ENCODE measurements at places on chromosomes 12 and 14.

- no peak for DNase-seq
Observed at GRCh38 chr12:100901266-100901665, 106.7 kb downstream of the ANO4 start.

- no peak for DNase-seq
Observed at GRCh38 chr12:124420041-124420995, 125.4 kb downstream of the RFLNA start.

DNA sequence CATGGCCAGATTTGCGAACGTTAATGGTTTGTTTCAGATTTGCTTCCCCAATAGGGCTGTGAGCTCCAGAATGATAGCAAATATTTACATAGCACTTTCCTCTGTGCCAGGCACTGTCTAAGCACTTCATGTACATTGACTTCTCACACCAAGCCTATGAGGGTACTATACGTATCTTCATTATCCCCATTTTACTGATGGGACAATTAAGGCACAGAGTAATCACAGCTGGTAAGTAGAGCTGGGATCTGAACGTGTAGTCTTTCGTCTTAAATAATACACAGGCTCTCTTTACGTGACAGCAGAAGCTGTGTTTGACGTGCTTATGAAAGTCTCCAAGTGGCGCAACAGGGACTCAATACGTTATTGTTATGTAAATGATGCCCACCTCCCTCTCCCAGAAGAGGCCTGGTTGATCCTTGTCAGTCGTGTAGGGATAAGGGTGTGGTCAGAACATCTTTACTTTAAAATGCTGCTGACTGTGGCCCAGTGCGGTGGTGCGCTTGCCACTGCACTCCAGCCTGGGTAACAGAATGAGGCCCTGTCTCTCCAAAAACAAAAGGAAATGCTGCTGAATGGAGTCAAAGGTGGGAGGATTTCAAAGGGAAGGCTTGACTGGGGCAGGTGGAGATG lies 66.3 kb upstream of the TCL1B start:
- DNase-seq: no peak

- no peak for DNase-seq
Observed at GRCh38 chr12:76504606-76505005, 55.0 kb downstream of the OSBPL8 start.

All from activated naive CD8-positive, alpha-beta T cell treated with anti-CD3 and anti-CD28 coated beads for 36 hours (primary cell).